Aorta (tissue), 5 donors: ENCODE measurements at places on chromosomes 2 and 18. TPM values are rescaled to one million over a fixed set of nuclear protein-coding genes. Genes with fewer than 3 reads are reported as not detected.

The UGT1A4 gene
- not detected for total RNA-seq

The HADHA gene
- 102 TPM for total RNA-seq

The ZC3H6 gene
- 18.2 TPM for total RNA-seq

GRCh38 chr18:78981989-78982620 lies 2.5 kb downstream of the SALL3 start:
- no peak for DNase-seq

GRCh38 chr2:112151701-112152440 lies 13.7 kb downstream of the FBLN7 start:
- DNase-seq, result no peak
